ENCODE measurements at places on chromosomes 6 and 20.

- DNase-seq, result no peak
Measured at GRCh38 chr6:128516514-128516898, 3.9 kb downstream of the PTPRK start.

DNA sequence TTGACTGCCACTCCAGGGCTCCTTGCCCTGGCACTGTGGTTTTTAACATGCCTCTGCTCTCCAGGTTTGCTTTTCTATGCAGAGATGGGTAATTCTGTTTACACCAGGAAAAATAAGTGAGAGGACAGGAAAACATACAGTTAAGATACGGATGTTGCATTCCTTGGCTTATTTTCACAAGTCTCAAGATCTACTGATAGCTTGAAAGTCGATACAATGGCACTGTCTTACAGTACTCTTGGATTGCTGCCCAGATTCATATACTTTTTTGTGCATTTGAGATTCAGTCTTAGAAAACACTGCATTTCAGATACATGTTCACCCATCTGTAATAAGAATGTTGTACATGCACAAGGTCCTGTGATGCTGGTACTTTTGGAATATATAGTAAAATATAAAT lies 159.6 kb upstream of the FLRT3 start:
- no peak for DNase-seq

GRCh38 chr6:54087721-54088120 lies 23.5 kb upstream of the MLIP start:
- DNase-seq, result no peak

GRCh38 chr6:160030103-160030502 lies 61.2 kb downstream of the IGF2R start:
- DNase-seq, result peak; percentile 9

DNA sequence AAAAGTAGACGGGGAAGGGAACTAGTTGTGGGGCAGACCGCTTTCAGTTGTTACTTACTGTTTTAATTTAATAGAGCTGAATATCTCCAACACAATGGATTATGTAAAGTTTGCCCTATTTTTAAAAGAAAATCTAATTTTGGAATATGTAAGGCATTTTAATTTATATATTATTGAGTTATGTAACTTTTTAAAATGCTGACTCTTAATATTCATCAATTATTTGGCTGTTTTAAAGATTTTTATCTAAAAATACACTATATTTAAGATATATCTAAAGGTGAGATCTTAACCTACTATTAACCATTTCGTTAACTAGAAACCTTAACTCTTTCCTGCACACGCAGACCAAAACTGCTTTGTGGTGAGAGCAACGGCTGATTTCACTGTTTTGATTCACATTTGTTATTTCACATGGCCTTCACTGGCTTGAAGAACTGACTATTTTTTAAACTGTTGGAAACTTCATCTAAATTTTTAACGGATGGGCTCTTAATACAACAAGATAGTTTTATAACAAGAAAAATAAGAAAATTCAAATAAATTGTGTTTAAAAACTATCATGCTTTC lies 87.9 kb downstream of the HUS1B start:
- DNase-seq, result no peak

DNA sequence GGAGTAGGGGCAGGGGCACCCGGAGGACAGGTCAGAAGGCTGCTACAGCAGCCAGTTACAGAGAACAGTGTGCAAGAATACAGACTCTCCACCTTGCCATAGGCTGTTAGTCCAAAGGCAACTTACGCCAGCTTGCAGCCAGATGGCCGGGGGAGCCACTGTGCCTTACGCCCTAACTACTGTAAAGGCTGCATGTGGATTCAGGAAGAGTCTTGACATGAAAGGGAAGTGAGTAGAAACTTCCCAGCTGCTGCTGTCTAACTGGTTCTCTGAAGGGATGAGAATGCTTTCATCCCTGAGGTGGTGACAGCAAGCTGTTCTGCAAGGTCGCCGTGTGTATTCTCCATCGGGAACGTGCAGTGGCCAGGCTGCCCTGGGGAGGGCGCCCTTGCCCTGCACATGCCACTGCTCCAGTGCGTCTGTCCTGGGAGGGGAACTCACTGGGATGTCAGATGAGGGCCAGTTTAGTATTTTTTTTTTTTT lies 46.1 kb downstream of the LYRM4 start:
- peak; percentile 85 for DNase-seq

- DNase-seq, result peak; percentile 67
Measured at GRCh38 chr6:94636780-94637385, 940.5 kb upstream of the MANEA start.

- DNase-seq, result no peak
Measured at GRCh38 chr20:25254986-25255680, 7.2 kb downstream of the PYGB start.

- DNase-seq, result no peak
Measured at GRCh38 chr6:155232848-155233247, 31.0 kb upstream of the CLDN20 start.

DNA sequence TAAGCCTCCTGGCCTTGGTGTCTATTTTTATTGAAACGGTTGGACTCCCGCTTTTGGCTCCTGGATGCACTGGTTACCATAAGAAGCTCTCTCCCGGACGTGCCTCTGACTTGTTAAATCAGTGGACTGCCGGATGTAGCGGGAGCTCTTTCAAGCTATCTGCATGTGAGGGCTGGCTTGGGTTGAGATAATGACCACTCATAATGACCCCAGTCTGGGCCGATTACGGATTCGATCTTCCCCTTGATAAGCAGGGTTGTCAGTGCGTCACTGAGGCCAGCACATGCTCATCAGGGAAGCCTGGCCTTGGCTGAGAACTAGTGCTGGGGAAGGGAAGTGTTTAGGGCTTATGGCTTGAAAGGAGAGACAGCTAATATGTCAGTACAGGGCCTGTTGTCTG lies 528.1 kb downstream of the CDH26 start:
- no peak for DNase-seq

- no peak for DNase-seq
Measured at GRCh38 chr20:44780226-44780625, 30.1 kb downstream of the RIMS4 start.

- no peak for DNase-seq
Measured at GRCh38 chr20:62363920-62364851, 2.9 kb downstream of the LAMA5 start.

- DNase-seq, result peak; percentile 16
Measured at GRCh38 chr6:99434702-99435530, 9.8 kb upstream of the PNISR start.

GRCh38 chr6:80449726-80450125 lies 343.3 kb downstream of the BCKDHB start:
- no peak for DNase-seq

GRCh38 chr6:158648682-158649131 lies 1.1 kb upstream of the SYTL3 start:
- DNase-seq, result no peak

- no peak for DNase-seq
Measured at GRCh38 chr6:23534351-23534750, 591.7 kb upstream of the NRSN1 start.

DNA sequence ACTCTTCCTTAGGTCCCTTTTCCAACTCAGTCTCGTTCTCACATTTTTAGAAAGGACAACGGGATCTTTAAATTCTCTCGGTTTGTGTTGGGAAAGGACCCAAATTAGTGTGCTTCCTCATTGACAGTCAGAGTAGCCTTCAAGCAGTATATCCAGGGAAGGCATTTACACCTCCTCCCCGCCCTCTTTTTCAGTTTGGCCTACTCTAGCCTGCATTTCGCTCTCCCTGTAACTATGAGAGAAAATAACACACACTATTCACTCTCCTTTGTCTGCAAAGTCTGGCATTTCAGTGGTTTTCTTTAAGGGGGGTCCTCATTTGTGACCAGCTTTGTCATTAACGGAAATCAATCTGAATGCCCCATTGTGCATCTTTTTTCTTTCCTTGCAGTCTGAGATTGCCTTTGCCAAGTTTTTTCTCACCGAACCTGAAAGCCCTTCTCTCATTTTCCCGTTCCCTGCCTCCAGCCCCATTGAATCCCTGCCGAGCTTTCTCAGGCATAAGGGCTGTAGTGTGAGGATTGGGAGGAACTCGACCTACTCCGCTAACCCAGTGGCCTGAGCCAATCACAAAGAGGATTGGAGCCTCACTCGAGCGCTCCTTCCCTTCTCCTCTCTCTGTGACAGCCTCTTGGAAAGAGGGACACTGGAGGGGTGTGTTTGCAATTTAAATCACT lies 393 bp upstream of the FABP7 start:
- DNase-seq, result no peak
